ENCODE measurements at places on chromosomes 11 and 22.

DNA sequence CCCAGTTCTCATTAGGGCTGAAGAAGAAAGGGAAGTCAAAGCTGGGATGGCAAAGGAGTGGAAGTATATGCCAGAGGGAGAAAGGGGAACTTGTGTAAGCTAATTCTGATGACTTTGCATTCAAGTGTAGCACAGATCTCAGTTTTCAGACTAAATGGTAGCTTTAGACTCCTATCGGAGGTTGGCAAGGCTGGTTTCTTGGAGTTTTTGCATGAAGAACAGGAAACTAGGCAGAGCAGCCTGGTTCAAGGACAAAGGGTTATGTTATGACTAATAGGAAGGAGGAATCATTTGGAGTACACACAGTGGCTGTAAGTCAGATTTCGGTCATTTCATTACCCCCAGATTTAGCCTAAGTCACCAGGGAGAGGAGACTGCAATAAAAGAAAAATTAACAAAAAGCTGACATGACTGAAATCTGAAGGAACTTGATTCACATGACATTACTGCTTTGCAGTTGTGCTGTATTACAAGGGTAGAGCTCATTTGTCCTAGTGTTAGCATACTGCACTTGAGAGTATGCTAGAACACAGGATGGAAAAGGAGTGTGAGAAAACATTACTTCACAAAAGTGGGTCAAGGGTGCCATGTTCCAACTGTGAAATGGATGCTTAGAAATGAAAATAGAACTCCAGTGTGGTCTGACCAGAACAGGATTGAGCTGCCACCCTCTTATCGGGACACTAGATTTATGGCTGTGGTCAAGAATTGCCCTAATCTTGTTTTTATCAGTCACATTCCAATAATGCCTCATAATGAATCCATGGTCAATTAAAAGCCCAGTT lies 23.6 kb downstream of the ADM start:
- DNase-seq, result no peak

GRCh38 chr11:27592098-27592780 lies 85.7 kb upstream of the LIN7C start:
- DNase-seq, result no peak

- DNase-seq, result no peak
Observed at GRCh38 chr11:109933126-109933525, 160.1 kb upstream of the ZC3H12C start.

DNA sequence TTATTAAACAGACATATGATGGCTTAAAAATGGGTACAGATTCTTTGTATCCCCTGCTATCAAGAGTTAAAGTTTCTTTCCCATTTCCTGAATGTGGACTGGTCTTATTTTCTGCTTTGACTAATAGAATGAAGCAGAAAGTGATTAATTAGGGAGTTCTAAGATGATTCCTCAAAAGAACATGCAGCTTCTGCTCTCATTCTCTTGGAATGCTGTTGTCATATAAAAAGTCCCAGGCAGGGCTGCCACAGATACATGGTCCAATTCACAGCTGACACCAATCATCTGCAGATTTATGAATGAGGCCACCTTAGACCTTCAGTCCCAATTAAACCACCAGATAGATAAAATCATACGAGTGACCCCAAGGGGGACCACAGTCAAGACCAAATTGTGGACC lies 844.5 kb upstream of the RAG2 start:
- DNase-seq, result no peak

DNA sequence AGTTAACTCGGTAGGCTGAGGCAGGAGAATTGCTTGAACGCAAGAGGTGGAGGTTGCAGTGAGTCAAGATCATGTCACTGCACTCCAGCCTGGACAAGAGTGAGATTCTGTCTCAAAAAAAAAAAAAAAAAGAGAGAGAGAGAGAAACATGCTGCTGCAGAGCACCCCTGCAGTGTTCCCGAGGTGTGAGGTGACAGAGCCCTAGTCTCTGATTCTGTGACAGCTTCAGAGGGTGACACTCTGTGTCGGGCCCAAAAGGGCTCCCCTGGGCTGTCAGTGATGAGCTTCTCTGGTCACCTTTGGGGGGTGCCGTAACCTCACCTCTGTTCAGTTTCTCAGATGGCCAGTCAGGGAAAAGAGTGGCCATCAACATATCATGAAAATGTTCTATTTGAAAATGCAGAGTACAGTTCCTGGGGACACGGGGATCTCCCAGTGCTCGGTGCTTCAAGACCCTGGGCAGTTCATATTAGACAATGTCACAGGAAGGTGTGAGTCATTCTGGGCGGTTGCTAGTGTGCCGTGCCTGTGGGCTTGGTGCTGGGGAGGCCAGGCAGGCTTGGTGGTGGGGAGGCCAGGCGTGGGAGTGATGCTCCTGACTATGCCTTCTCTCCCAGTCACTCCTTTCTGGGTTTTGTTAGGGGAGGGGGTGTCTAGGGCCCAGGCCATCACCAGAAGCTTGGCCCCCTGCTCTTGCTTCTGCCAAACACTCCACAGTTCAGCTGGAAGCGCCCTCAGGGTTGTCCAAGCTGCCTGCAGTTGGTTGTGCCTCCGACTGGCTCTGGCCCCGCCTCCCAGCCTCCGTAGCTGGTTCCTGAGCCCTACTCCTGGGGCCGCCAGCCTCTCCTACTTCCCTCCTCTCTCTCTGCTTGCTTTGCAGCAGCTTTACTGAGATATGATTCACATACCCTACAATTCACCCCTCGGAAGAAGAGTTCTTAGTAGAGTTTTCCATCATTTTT lies 52.5 kb upstream of the CLDN5 start:
- DNase-seq, result peak; percentile 47

GRCh38 chr11:70490208-70490607 lies 91.9 kb downstream of the CTTN start:
- no peak for DNase-seq

- DNase-seq, result no peak
Observed at GRCh38 chr11:19951558-19952115, 208.6 kb downstream of the DBX1 start.

DNA sequence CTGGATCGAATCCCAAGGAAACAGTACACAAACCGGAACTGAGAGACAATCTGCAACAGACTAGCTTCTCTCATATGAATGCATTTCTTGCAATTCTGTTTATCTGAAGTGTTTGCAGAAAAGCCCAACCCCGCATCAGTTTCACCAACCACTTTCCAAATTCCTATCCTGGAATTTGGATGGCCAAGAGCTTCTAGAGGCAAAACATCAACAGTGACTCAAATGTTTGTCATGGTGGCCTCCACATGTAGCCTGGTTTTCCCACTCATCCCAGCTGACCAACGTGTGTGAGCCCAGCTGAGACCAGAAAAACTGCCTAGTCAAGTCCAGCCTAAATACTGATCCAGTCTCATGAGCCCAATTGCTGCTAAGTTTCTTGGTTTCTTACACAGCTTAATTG lies 8.3 kb upstream of the MIEF1 start:
- no peak for DNase-seq

- no peak for DNase-seq
Observed at GRCh38 chr22:34966980-34967565, 98.9 kb upstream of the ISX start.

- DNase-seq, result no peak
Observed at GRCh38 chr11:71352226-71352625, 96.0 kb downstream of the DHCR7 start.

GRCh38 chr22:17281440-17281841 lies 62.2 kb upstream of the ADA2 start:
- DNase-seq, result no peak

DNA sequence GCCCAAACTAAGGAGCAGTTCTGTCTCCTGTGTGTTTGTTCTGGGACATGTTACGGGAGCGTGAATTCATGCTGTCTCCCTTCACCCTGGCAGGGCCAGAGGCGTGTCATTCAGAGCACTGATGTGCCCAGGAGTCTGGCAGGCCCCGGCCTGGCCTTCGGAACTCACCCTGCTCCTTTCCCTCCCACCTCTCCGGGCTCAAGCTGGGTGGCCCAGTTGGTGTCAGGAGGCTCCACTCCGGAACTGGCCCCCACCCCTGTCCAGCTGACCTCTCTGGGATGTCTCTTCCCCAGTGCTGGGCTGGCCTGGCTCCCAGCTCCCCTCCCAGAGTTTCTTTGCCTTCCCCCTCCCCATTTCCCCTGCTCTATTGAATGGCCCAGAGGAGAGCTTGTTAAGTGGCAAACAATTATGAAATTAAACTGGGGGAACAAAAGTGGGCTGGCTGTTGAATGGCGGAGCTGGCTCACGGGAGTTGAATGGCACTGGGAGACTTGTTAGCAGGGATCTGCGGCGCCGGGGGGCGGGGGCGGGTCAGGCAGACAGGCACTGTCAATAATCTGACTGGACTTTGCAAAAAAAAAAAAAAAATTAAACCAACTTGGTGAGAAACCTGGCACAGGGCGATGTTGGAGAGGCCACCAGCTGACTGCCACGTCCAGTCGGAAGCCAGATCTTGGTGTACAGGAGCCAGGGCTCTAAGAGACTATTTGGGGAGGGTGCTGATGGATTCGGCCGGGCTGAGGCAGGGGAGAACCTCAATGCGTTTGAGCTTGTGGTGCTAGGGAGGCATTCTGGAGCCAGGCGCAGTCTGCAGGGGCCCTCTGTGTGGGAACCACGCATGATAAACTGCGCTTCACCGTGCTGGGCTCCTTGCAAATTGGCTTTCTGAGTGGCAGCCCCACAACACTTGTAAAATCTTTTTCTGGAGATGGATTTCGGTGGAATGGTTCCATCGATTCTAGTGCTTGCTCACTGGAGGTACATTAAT lies 1.3 kb downstream of the MPPED1 start:
- DNase-seq, result no peak

DNA sequence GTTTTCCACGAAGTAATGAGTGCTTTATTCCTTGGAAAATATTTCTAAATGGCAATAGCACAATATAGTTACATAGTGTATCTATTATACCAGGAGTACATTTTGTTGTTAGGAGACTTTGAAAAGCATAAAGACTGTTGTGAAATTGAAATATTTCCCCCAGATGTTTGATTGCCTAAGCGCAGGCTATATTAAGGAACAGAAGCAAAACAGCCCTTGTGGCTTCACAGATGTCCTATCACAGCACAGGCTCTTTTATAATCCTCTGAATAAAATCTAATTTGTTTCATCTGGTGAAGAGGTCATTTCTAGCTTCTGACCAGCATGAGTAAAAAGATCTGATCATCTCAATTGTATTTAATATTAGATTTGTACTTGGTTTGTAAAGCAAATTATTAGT lies 48.2 kb downstream of the BSX start:
- no peak for DNase-seq

- DNase-seq, result no peak
Observed at GRCh38 chr22:17412232-17412631, 43.0 kb downstream of the CECR2 start.

DNA sequence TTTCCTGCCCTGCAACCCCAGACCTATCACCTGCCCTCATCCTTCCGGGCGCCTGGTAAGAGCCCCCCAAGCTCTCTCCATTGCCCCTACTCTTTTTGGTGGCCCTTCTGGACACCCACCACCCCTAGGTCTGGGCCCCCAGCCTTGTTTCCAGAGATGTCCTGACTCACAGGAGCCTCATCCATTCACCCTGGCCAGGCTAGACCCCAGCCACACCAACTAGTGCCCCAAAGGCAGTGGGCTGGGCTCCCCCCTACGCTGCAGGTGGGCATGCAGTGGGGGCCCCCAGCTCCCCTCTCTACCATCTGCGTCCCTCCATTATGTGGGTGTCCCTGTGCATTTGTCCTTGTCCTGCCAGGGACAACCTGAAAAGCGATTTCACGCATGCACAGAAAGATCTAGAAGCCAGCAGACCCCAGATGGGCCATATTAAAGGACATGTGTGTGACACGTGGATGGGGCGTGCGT lies 1.4 kb downstream of the MRGPRF start:
- no peak for DNase-seq

DNA sequence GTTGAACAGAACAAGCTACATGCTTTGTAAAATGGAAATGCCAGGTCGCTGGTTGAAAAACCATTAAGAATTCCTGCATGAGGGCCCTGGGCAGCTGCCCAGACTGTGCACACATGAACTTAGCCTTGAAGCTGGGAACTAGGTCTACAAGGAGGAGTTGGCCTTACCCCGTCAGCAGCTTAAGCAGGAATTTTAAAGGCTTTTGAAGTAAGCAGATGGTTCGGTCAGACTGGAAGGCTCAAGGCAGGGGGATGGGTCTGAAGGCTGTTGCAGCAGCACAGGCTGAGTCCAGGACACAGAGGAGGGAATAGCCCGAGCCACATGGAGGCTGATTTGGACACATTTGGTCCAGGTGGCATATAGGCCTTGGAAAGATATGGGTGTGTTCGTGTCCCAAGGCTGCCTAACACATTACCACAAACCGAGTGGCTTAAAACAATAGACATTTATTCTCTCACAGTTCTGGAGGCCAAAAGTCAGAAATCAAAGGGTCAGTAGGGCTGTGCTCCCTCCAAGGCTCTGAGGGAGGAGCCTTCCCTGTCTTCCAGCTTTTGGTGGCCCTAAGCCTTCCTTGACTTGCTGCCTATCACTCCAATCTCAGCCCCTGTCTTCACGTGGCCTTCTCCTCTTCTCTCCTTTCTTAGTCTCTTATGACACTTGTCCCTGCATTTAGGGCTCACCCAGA lies 11.6 kb downstream of the LIF start:
- DNase-seq, result no peak

GRCh38 chr11:27497284-27497866 lies 9.2 kb downstream of the LIN7C start:
- DNase-seq, result no peak

DNA sequence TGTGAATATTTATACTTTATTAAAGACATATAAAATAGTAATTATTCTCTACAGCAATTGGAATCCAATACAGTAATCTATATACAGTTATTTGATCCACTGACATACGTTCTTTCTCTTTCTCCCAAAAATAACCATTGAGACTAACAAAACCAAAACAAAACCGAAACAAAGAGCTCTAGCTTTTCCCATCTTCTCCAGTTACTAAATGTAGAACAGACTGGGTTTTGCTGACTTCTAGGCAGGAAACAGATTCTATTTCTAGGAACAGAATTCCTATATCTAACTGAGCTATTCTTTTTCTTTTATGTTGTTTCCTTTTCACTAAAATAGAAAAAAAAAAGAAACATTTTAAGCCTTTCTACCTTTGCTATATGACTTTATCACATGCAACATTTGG lies 80.1 kb downstream of the PACS1 start:
- DNase-seq, result no peak

DNA sequence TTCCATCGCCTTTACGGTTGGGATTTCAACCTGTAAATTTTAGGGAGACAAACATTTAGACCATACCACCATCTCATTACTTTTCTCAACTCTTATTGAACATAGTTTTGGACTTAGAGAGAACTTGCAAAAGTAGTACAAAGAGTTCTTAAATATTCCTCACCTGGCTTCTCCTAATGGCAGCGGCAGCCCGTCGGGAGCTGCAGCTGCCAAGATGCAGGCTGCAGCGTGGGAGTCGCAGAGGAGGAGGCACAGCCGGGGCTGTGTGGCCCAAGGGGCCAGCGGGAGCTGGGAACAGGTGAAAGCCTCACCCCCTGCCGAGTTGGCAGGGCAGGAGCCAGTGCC lies 23.1 kb upstream of the RNASEH2C start:
- DNase-seq, result no peak

DNA sequence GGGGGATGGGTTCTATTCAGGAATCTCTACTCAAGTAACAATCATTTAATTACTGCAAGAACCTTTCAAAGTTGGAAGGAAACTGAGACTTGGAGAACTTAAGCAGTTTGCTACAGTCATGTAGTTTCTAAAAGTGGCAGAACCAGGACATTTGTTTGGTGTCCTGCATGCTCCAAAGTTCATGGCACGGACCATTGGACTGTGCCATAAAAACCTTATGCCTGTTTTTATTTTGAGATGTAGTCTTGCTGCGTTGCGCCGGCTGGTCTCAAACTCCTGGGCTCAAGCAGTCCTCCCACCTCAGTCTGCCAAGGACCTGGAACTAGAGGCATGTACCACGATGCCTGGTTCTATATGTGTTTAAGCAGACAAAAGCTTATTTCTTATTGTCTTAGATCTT lies 18.6 kb upstream of the AIFM3 start:
- no peak for DNase-seq

All from stimulated activated CD4-positive, alpha-beta T cell treated with anti-CD3 and anti-CD28 coated beads, Interleukin-4, amount 100 ng/mL, for 4 hours (primary cell).